Daoy (cell line): ENCODE measurements at places on chromosomes 11 and 22. TPM values are rescaled to one million over a fixed set of nuclear protein-coding genes. Genes with fewer than 3 reads are reported as not detected.

The DNAJB13 gene
- total RNA-seq, result not detected in 2 replicates

GRCh38 chr22:19394274-19395050 is 37.1 kb downstream of the HIRA start:
- no peak for DNase-seq

DNA sequence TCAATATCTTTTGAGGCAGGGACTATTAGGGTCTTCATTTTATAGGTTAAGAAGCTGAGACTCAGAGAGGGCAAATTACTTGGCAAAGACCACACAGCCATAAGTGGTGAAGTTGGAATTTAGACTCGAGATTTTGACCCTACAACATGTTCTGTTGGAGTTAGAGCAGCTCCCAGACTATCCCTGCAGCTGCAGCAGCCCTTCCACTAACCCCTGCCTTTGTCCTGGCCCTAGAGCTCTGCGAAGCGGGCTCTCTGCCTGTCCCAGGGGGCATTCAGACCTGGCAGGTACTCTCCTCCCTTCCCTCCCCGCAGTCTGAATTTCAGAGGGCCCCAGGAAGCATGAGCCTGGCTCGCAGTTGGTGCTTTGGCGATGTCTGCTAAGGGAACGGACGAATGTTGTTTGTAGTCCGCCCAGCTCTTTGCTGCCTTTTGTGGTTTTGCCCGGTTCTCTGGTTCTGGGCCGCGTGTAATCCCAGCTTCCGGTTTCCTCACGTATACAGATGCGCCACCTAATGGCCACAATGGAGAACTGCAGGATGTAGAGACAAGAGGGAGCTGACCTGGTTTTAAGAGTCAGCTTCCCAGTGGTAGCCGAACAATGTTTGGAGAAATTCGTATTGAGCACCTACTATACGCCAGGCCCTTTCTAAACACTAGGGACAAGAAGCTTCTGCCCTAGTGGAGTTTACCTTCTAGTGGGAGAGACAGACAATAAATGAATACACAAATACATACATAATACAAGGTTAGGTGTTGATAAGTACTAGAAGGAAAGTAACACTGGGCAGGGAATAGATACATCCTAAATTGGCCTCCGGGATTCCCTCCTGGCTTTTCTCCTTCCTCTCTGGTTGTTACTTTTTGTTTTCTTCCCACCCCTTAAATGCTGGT is 125.2 kb downstream of the ST3GAL4 start:
- peak; percentile 84 for DNase-seq

DNA sequence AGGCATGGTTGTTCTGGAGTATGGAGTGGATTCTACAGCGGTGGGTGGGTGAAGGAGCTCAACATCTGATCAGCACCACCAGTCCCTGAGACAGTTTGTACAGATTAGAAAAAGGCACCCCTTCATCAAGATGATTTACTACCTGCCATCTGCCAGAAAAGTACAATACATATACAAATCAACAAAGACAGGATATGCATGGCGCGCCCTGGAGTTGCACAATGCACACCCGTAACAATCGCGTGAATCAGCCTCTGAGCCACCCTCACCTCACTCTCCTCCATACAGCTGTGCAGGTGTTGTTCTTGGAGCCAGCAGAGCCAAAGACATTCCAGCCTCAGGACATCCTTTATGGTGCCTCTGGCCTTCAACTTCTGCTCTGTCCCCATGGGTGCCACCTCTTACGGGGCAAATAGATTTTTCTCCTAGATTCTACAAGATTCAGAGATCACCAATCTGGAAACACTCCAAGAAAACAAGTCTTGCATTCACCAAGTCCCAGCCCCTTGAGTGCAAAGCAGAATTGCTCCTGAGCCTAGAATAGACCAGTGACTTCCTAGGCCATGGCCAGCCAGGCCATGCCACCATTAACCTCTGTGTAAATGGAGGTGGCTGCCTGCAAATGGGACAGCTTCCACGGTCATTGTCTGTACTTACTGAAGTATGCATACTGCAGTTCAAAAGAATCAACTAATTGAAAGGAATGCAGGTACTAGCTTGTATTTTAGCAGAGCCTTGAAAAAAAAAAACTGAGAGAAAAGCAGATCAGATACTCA is 490.9 kb downstream of the SOX6 start:
- DNase-seq, result no peak

GRCh38 chr11:114959953-114960505 is 281.7 kb downstream of the NXPE2 start:
- no peak for DNase-seq

The RTN4RL2 gene
- total RNA-seq, result 0.23 TPM in 1 of 2 replicates, not detected in the other

DNA sequence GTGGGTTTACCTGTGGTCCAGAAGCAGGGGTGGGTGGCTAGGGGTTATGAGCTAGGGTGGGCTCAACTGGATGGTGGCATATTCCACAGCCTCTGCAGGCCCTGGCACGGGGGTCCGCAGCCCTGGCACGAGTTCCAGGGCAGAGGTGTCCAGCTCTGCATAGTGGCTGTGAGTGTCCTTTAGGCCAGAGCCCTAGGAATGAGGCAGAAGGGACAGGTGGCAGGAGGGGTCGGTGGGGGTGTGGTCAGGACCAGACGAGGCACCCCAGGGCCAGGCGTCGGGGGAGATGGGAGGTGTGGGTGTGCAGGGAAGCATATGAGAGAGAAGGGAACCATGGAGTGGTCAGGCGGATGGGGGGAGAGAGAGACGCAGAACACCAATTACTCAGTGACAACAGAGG is 99.9 kb downstream of the NECTIN1 start:
- DNase-seq, result no peak

The SPECC1L gene
- 21.9 and 24.1 TPM in 2 replicates for total RNA-seq

The H19 gene
- 0.06 TPM in 1 of 2 replicates, not detected in the other for total RNA-seq

DNA sequence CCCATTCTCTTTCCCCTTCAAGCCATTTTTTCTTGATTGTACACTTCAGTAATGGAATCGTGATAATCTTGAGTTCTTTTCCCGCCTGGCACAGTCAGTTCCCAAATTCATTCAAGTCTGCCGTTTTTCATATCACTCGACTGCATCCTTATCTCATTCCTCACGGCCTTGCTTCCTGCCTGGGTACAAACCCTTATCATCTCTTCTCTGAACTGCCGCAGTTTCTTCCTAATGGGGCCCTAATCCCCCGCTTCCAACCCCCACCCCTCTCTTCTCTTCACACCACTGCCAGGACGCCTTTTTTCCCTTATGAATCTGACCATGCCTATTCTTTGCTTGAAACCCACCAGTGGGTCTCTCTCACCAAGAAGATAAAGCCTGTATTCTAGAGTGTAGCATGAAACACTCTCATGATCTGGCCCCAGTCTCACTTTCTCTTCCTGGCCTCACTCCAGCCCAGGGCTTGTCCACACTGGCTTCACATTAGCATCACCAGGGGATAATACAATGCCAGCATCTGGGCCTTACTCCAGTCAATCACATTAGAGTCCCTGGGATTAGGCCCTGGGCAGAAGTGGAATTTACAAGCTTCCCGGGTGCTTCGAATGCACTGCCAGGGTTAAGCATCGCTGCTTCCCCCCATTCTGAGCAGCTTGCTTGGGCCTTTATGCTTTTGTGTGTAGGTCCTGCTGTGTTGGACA is 102.1 kb downstream of the FBXO7 start:
- DNase-seq, result no peak

The NXPE1 gene
- total RNA-seq, result not detected in 2 replicates
